ENCODE measurements at places on chromosomes 11 and 22.
A peak's percentile ranks its signal among the peaks of the same experiment; 100 is the strongest.

DNA sequence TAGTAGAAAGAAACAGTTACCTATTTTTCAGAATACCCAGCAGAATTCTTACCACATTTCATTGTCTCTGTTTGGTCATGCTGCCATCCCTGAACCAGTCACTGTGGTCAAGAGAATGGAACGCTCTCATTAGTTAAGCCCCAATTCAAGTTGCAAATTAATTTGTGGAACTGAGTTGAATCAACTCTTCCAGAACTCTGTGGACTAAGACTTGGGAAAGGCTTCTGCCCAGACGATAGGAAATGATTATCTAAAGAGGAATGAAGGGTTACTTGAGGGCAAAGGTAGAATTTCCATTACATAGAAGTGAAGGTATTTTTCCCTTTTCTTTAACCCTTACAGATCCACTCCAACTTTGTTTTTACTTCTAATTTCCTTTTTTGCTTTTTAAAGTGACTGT, 286.4 kb downstream of the DYNC2H1 start:
- no peak for DNase-seq

DNA sequence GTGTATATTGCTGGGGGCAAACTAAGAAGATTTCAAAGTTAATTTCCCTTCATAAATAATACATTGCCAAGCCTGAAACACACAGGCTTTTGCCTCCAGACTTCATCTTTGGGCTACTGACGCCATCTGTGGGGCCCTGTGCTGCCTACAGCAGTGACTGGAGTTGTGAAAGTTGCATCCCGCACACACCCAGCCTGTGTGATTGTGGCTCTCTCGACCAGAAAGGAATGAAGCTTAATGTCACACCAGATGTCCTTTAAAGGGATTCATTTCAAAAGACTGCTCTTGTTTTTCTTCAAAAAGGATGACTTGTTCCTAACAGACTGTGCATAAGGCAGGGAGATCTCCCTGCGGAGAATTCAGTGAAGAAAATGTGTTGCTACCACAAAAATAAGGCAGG, 210.5 kb downstream of the FAM181B start:
- DNase-seq, result no peak

- DNase-seq, result no peak
Observed at GRCh38 chr22:45450921-45451651, 37.6 kb downstream of the RIBC2 start.

- DNase-seq, result no peak
Observed at GRCh38 chr11:97729546-97730272, 1291.0 kb upstream of the CNTN5 start.

DNA sequence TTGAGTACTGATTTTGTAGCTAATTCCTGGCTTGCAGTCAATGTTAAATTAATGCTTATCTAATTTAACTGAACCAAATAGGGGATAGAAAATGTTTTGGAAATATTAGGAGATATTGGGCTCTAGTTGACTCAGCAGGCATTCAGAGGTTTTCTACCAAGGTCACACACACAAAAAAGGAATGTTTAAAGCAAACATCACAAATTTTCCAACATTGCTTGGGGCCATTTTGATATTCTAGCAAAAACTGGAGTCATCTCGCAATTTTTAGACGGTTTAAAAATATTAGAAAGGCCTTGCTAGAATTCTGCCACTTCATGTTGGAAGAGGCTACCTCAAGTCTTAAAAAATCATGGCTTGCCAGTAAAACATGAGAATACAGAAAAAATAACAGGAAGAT, 2082.1 kb upstream of the RAG2 start:
- no peak for DNase-seq

GRCh38 chr22:49847751-49848689, 5.6 kb upstream of the ZBED4 start:
- DNase-seq, result no peak

GRCh38 chr11:118893662-118894061, 10.0 kb downstream of the CXCR5 start:
- no peak for DNase-seq

DNA sequence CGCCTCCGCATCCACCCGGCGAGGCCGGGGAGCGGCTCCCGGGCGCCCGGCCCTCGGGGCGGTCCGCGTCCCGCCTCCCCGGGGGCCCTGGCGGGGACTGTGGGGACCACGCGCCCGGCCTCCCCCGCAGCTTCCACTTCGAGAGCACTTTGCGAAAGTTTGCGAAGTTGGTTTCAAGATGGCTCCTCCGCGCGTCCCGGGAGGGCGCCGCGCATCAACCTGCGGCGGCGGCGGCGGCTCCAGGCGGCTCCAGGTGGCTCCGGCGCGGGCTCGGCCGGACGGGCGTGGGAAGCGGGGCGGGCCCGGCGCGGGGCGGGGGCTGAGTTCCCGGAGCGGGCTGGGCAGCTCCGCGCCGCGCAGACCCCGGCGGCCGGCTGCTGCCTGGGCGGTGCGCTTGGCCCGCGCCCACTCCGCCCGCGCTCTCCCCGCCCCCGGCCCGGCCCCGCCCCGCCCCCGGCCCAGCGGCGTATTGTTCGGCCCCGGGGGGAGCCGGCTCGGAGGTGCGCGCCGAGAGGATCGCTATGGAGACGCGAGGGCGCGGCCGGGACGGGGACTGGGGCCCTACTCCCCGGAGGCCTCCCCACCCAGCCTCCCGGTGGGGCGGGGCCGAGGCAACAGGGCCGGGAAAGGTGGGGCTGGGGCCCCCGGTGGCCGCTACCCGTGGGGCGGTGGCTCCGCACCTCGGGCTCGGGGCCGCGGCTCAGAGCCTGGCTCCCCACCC, at the start of gene CELSR1:
Gene CELSR1 (minus strand): TSS at position 396 of the 721 bp plus-strand sequence. CDS start 450 bp downstream, outside the sequence.
- DNase-seq, result no peak

DNA sequence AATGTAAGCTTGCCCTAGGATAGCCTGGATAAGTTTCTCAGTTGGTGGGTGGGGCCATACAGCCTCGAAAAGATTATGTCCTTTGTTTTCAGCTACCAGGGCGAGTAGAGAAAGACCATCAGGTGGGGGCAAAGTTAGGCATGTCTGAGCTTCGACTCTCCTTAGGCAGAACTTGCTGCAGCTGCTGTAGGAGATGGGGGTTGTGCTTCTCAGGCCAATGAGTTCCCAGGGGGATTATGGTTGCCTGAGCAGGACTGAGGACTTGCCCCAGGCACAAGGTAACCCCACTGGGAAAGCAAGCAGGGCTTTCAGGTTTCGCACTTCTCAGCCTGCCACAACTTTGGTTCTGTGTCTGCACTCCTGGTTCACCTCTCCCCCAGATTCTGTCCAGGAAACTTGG, 173.4 kb upstream of the SESN3 start:
- DNase-seq, result no peak

GRCh38 chr22:29933619-29934018, 50.6 kb downstream of the MTMR3 start:
- DNase-seq, result no peak

DNA sequence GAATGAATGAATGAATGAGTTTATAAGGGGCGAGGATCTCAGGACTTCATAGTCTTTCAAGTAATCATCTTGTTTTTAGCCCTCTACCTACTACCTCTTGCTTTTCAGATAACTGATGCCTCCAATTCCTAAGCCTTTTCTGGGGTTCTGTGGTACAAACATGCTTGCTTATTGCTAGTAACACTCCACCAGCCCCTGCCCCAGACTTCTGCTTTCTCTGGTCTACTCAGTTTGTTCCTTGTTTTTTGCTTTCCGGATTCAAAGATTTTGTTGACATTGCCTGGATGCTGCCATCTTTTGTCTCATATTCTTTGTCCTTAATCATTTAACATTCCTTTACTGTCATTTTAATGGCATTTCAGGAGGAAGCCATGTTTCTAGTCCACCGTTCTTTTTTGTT, 8.9 kb upstream of the TMEM9B start:
- no peak for DNase-seq

GRCh38 chr11:98411777-98412176, 609.0 kb upstream of the CNTN5 start:
- no peak for DNase-seq

- DNase-seq, result no peak
Observed at GRCh38 chr22:50674130-50674500, 1.5 kb downstream of the SHANK3 start.

DNA sequence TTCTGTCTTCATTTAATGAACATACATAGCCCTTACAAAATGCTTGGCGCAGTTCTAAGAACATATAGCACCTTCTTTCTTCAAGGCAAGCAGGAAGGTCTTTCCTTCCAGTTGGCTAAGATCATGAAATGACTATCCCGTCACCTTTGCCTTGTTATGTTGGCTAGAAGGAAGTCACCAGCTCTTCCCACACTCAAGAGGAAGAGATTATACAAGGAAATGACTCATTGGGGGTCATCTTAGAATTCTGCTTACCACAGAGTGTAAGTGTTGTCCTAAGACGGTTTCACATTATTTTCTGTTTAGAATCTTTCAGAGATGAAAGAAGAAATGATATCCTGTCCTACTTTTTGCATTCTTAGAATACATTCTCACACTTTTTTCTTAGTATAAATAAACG, 808.0 kb upstream of the LUZP2 start:
- DNase-seq, result no peak

DNA sequence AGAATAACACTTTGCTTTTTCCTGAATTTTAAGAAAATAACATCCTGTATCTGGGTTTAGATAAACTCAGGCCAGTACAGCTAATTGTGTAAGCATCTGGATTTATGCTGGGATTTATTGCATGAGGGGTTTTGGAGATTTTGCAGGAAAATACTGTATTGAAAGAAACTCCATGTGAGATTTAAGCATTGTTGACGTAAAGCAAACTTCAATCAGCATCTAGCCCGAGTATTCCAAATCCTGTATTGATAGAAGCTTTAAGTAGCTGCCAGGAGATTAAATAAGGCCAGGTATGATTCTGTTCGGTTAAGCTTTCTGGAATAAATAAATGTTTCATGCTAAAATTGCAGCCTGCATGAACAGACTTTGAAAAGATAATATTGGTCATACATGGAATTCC, 36.3 kb upstream of the LYVE1 start:
- no peak for DNase-seq

- DNase-seq, result no peak
Observed at GRCh38 chr11:92276773-92277172, 52.2 kb downstream of the FAT3 start.

DNA sequence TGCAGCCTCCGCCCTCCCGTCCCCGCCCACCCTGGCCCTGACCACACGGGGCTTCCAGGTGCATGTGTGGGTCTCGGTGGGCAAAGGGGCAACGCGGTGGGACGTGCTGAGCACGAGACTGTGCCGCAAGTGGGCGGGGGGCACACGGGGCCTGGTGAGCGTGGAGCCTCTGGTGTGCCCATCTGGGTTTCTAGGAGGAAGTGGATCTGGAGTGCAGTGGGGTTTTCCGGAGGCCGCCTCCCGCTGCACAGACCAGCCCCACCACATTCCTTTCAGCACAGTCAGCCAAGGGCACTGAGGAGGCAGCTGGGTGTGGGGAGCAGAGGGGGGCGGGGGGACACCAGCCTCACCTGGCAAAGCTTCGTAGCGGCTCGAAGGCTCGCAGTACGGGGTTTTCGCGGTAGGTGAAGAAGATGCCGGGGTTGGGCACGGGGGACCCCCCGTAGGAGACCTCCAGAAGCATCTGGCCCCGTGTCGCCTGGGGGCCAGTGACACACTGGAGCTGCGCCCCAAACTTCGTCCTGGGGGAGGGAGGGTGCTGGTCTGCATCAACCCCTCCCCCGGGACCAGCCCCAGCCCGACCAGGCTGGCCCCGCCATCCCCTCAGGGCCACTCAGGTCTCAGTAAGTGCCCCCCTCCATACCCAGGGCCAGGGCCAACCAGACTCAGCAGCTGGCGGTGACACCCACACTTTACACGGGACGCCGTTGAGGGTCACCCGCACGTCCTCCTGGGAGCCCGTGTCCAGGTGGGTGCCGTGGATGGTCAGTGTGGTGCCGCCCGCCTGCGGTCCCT, 12.4 kb upstream of the MAPK11 start:
- no peak for DNase-seq

GRCh38 chr11:3073029-3073435, 15.8 kb upstream of the CARS1 start:
- DNase-seq, result no peak

- DNase-seq, result no peak
Observed at GRCh38 chr11:96126917-96127595, 203.1 kb upstream of the MTMR2 start.

DNA sequence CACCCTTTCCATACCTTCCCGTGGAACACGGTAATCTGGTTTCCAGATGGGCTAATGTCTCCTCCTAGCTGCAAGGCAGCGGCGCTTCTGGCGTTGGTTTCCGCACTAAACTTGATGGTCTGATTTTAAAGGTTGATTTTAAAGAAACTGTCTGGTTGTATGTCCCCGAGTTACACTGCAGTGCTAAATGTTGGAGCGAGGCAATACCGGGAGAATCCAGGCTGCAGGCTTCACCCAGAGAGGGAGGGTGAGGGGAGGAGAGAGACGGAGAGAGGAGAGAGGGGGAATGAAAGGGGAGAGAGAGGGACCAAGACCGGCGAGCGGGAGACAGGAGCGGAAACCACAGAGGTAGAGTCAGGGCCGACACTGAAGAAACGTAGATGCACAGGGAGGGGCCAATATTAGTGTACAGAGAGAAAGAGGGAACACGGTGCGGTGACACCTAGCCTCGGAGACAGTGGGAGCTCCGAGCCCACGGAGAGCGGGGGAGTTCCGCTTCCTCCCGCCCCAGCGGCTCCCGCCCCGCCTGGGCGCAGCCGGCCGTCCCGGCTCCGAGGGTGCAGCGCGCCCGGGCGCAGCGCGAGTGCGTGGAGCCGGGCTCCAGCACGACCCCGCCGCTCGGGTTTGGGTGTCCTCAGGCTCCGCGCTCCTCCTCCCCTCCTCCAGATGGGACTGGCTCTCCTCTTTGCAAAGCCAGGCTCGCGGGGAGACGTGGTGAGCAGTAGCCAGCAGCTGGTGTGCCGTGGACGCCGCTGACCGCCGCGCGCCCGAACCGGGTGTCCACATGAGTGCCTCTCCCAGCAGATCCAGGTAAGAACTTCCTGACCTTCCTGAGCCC, 71.9 kb upstream of the GRAMD1B start:
- peak; percentile 29 for DNase-seq

DNA sequence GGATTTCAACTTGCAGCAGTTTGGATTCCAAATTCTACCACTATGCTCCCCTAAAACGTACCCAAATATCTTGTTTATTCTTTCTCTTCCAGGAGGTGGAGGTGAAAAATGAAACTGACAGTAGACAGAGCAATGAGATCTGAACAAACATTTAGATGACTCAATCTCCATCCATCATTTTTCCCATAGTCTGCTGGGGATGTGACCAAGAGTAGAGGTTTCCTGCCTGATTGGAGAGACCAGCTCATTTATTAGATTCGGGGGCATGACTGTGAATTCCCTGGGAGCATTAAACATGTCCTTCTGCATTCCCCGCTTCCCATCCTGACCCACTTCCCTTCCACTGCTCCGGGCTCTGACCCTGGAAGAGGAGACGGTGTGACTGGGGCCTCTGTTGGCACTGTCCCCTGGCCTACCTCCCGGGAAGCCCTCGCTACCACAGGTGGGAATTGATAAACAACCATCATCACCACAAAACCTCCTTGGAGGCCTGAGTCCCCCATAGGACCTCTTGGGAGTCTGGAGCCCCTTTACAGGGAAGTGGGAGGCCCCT, 20.3 kb downstream of the DKK3 start:
- no peak for DNase-seq

GRCh38 chr11:95156916-95157541, 67.4 kb downstream of the ENDOD1 start:
- no peak for DNase-seq

GRCh38 chr11:35523331-35523768, 2.1 kb downstream of the PAMR1 start:
- no peak for DNase-seq

All from hematopoietic multipotent progenitor cell (in vitro differentiated cells).